ENCODE measurements at places on chromosomes 2 and 18. TPM values are rescaled to one million over a fixed set of nuclear protein-coding genes. Genes with fewer than 3 reads are reported as not detected.

Gene MYO3B
- not detected for total RNA-seq

Gene TUBA3D
- not detected for total RNA-seq

Gene RGPD4
- not detected for total RNA-seq

Gene TMEM200C
- 1.0 TPM for total RNA-seq

Gene KCNF1
- total RNA-seq = not detected

Gene DSC1
- total RNA-seq = not detected

Gene HJURP
- total RNA-seq = 2.7 TPM

Gene EPAS1
- total RNA-seq = 5.7 TPM

Gene MARCHF4
- 0.89 TPM for total RNA-seq

Gene EML6
- total RNA-seq = 0.16 TPM

Gene TDRD15
- not detected for total RNA-seq

Gene NYAP2
- not detected for total RNA-seq

Gene IGFBP5
- 141 TPM for total RNA-seq

Gene PSME4
- total RNA-seq = 33.4 TPM

Gene FAP
- total RNA-seq = 25.0 TPM

Gene FOXD4L1
- total RNA-seq = not detected

Gene UBXN2A
- 6.6 TPM for total RNA-seq

Gene UGT1A6
- 0.65 TPM for total RNA-seq

Gene ATP6V1B1
- 0.51 TPM for total RNA-seq

Gene WNT10A
- total RNA-seq = 1.1 TPM

Gene VSNL1
- total RNA-seq = 0.33 TPM

Gene SLC9A2
- 0.13 TPM for total RNA-seq

Gene SRD5A2
- total RNA-seq = not detected

Gene ACKR3
- 0.49 TPM for total RNA-seq

All from mesangial cell (primary cell).